ENCODE measurements at places on chromosomes 16 and 17.

GRCh38 chr16:12084436-12084835 lies 107.9 kb downstream of the SNX29 start:
- no peak for DNase-seq

- no peak for DNase-seq
Measured at GRCh38 chr16:71303938-71304337, 14.7 kb upstream of the CMTR2 start.

DNA sequence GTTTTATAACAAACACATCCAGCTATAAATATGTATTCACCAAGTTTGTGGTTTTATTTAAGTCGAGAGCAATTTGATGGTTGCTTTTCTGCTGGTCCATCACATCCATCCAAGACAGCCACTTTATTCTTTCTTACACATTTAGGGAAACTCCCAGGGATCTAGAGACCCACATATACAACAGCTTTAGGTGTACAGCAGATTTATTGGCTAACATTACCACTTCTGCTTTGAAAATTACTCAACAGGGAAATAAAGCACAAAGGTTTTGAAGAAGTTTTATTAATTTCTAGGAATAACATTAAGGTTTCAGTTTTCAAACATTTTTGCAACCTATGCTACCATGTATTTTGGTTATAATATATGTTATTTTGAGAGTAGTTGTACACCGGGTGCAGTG lies 6.9 kb downstream of the ERCC4 start:
- DNase-seq, result no peak

DNA sequence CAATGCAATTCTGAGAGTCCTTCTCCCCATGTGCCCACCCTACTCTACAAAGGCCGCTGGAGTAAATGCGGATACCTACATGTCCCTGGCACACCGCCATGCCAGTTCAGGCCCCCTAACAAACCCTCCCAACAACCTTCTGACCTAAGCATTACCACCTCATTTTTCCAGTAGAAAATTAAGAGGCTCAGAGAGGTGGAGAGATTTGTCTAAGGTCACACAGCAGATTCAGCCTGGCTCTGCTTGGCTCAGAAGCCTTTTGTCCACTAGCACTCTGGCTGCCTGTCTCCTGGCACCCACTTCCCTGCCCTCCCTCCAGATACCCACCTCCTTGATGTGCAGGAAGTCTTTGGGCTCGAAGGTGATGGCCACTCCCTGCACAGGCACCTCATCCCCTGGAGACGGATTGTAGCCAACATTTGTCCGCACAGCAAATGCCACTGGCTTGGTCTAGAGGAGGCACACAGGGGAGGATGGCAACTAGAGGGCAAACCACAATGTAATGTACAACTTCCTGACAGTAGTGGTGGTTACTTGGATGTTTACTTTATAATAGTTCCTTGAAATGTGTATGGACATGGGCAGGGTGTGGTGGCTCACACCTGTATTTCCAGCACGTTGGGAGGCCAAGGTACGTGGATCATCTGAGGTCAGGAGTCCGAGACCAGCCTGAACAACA lies 10.2 kb downstream of the CACNB1 start:
- DNase-seq, result no peak

GRCh38 chr17:2837147-2837561 lies 40.9 kb downstream of the RAP1GAP2 start:
- DNase-seq, result no peak

GRCh38 chr16:86510465-86511261 lies at the start of gene FOXF1:
FOXF1 (plus strand) TSS chr16:86510527; CDS start chr16:86510570, 43 bp downstream.
- DNase-seq, result no peak

DNA sequence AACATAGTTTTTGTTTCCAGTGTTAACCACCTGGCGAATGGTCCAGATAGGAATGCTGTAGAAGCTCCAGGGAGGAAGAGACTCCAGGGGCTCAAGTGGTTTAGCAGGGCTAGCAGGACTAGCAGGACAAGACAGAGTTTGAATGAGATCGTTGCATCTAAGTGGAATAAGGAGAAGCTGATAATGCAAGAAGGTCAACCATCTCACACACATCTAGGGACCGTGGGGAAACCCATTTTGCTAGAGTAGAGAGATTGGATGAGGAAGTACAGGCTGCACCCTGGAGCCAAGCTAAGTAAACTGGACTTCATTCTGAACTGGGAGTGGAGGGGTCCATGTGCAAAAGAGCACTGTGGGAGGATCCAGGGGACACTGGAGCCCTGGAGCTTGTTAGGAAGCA lies 86.1 kb upstream of the HSBP1 start:
- DNase-seq, result no peak

- DNase-seq, result no peak
Measured at GRCh38 chr16:24255456-24256371, at the start of gene CACNG3. CACNG3 (plus strand) TSS chr16:24256335; CDS start chr16:24256755, 420 bp downstream.

Measured in NCI-H2107 (cell line).